Thoracic aorta (tissue), 2 donors: ENCODE measurements at places on chromosomes 6 and 20. TPM values are rescaled to one million over a fixed set of nuclear protein-coding genes. Genes with fewer than 3 reads are reported as not detected.

LY6G6C gene
- not detected for total RNA-seq

DNA sequence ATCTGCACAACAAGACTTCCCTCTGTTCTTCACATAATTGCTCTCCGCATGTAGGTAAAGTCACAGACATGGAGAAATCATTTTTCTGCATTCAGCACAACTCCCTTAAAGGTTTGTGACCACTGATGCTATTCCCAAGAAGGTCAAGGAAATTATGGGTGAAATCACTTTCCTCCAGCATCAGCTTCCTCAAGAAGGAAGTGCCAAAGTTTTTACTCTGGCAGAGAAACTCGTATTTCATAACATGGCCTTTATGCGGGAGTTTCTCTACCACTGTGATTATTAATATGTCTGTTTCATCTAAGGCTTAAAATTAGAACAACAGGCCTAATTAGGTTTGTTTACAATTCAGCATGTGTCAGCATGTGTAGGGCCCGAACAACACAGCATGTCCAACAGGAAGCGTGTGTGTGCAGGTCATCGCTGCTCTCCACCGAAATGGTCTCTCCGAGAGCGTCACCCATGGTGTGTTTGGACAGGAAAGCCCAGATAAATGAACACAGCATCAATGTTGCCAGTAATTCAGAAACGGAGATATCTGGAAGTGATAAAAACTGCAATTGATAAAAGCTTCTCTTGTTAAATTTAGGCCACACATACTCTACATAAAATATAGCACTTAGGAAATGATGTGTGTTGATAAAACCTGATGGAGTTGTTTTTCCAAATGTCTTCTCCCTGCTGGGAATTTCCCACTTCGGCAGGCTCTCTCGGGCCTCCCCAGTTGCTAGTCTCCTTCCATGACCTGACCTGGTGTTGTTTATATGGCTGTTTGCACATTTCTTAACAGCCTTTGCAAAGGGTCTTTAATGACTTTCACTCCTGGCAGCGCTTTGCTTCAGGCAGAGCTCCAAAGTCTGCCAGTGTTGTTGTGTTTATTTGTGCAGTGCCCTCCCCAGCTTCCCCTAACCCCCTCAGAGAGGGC lies 265.1 kb upstream of the CEP162 start:
- DNase-seq, result no peak
- H3K27me3 ChIP-seq, result no peaks in the 10 kb centered on the region
- peaks cover 7% of the 10 kb centered on the region for H3K4me1 ChIP-seq
- H3K36me3 ChIP-seq, result no peaks in the 10 kb centered on the region

GRCh38 chr6:47789553-47789952 lies 7.7 kb downstream of the OPN5 start:
- H3K4me3 ChIP-seq, result no peak overlapping the region
- no peaks in the 10 kb centered on the region for H3K36me3 ChIP-seq
- no peak overlapping the region for H3K27ac ChIP-seq
- no peaks in the 10 kb centered on the region for H3K4me1 ChIP-seq
- no peak for DNase-seq

GRCh38 chr6:134549854-134550253 lies 231.9 kb upstream of the SGK1 start:
- H3K4me3 ChIP-seq, result no peak overlapping the region
- H3K27ac ChIP-seq, result no peak overlapping the region
- no peak for DNase-seq
- H3K27me3 ChIP-seq, result no peaks in the 10 kb centered on the region
